Activated naive CD4-positive, alpha-beta T cell treated with anti-CD3 and anti-CD28 coated beads for 36 hours (primary cell): ENCODE measurements at places on chromosomes 4 and X. TPM values are rescaled to one million over a fixed set of nuclear protein-coding genes. Genes with fewer than 3 reads are reported as not detected.

The ABCB7 gene
- 47.6 TPM for total RNA-seq

The BTK gene
- total RNA-seq = 0.47 TPM

DNA sequence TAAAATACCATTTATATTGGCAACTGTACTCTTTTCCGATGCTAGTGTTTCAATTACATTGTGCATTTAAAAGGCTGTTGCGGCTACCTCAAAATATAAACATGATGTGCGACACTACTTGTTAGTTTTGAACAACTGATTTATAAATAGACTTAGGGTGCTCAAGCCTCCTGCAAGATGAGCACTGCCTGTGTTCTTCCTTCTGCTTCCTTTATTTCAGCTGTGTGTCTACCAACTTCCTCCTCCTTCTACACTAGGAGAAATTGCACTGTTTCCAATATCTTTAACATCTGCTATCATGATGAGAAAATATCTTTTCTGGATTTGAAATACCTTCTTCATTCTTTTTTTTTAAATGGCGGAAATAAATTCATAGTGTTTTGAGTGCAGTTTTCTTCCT, 24.0 kb downstream of the TET2 start:
- no peak for DNase-seq

DNA sequence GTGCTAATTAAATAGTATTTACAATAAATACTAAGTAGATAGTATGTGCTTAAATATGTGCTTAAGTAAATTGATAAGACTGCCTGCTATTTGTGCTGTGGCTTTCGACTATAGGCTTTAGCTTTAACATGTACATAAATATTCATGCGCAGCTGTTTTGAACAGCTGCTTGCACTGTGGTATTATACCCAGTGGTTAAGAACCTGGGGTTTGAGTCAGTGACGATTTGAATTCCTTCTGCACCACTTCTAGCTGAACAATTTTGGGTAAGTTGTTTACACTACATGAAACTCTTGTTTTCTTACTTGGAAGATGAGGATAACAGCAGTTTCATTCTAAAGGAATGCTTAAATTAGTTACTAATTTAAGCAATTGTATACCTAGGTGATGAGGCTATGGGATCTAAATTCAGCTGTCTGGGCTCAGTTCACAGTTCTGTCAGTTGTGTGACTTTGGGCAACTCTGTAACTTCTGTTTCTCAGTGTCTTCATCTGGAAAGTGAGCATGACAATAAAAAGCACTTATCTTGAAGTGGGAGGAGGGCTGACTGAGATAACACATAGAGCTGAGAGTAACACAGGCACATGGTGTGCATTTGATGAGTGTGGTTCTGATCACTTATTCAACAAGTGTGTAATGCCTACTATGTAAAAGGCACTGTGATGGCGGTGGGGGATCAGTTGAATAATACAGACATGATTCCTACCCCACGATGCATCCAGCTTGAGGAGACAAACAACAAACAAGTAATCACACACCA, 37.0 kb downstream of the HPGDS start:
- DNase-seq = no peak
